ENCODE measurements at places on chromosomes 16 and 17. TPM values are rescaled to one million over a fixed set of nuclear protein-coding genes. Genes with fewer than 3 reads are reported as not detected.
A peak's percentile ranks its signal among the peaks of the same experiment; 100 is the strongest.

DNA sequence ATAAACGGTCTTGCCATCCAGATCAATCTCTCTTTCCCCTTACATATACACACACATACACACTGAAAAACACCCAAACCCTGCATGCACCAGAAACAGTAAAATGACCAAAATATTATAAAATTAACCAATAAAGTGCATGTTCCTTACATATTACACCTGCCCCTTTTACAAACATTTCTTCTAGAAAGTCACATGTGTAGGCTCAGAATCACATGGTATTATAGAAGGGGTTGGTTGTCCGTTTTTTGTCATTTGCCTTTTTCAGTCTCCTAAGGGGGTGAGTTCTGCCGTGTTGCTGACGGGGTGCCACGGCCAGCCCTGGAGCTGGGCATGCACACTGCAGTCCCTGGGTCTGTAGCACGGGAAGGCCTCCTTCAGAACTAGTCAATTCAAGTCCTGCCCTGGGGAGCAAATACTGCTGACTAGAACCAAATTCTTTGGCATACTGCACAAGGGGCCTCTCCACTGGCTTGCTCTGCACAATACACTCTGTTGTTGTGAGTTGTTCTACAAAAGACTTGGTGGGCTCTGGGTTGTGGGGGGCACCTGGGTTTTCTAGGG lies 8.0 kb upstream of the CORO6 start:
- H3K4me3 ChIP-seq = no peak overlapping the region
- DNase-seq = no peak
- no peaks in the 10 kb centered on the region for H3K4me1 ChIP-seq
- H3K27ac ChIP-seq = no peak overlapping the region

DNA sequence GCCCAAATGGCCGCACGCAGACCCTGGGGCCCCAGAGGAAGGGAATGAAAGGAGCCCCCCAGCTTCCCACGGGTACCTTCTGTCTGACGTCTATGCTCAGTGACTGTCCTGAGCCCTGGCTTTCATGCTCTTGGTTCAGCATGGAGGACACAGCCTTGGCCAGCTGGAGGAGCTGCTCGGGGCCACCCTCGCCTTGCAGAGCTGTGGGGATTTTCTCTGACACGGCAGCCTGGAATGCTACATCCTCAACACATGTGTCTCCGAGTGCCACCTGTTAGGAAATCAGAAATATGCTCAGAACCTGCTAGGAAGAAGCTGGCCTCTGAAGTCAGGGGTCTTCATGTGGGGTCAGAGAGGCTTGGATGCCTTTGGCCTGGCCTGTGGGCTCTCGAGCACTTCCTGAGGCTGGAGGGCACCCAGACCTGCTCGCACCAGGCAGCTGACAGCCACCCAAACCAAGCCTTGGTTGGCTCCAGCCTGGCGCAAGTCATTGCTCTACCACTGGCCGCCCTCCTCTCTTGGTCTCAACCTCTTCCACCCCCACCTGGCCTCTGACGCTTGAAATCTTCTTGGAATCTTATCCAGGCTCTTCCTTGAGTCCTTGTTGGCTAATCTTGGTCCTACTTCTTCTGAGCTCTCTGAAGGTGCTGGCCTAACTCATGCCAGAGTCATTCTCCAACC lies 63.7 kb upstream of the BCO1 start:
- no peak overlapping the region for H3K4me3 ChIP-seq
- no peaks in the 10 kb centered on the region for H3K36me3 ChIP-seq
- no peaks in the 10 kb centered on the region for H3K27me3 ChIP-seq
- H3K4me1 ChIP-seq = no peaks in the 10 kb centered on the region
- no peak overlapping the region for H3K27ac ChIP-seq
- DNase-seq = no peak

- no peaks in the 10 kb centered on the region for H3K36me3 ChIP-seq
- no peaks in the 10 kb centered on the region for H3K4me1 ChIP-seq
- no peaks in the 10 kb centered on the region for H3K27me3 ChIP-seq
- no peak for DNase-seq
- no peak overlapping the region for H3K4me3 ChIP-seq
Observed at GRCh38 chr16:19186408-19186807, 18.4 kb downstream of the SYT17 start.

DNA sequence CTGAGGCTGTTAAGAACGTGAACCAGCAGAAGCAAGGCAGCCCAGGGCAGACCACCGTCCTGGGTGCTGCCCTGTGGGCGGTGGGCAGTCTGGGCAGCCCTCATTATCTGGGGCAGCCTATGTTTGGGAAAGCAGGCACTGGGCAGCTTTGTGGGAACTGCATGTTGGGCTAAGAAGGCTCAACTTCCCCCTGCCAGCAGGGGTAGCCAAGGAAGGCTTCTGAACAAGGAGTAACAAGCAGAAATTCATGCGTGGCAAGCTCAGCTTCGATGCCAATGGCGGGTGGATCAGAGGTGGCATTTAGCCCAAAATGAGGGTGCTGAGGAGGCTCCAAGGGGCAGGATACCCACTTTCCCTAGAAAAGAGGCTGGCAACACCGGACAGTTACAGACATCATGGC lies 42.7 kb upstream of the METRNL start:
- H3K4me1 ChIP-seq = no peaks in the 10 kb centered on the region
- H3K4me3 ChIP-seq = no peak overlapping the region
- peaks cover 3% of the 10 kb centered on the region for H3K36me3 ChIP-seq
- no peak for DNase-seq

GRCh38 chr17:48244121-48244711 lies 136.7 kb downstream of the SNX11 start:
- peaks cover 46% of the 10 kb centered on the region for H3K4me1 ChIP-seq
- DNase-seq = no peak
- H3K4me3 ChIP-seq = no peak overlapping the region
- H3K27me3 ChIP-seq = no peaks in the 10 kb centered on the region
- H3K27ac ChIP-seq = peak overlapping the region; percentile 7
- H3K36me3 ChIP-seq = no peaks in the 10 kb centered on the region

The GLP2R gene
- total RNA-seq = not detected

GRCh38 chr17:9408868-9409829 lies 166.5 kb downstream of the STX8 start:
- H3K27ac ChIP-seq = no peak overlapping the region
- H3K4me1 ChIP-seq = no peaks in the 10 kb centered on the region
- no peak for DNase-seq
- H3K27me3 ChIP-seq = no peaks in the 10 kb centered on the region
- no peaks in the 10 kb centered on the region for H3K36me3 ChIP-seq

Data from CD8-positive, alpha-beta memory T cell (primary cell).